ENCODE measurements at places on chromosomes 11 and 22. TPM values are rescaled to one million over a fixed set of nuclear protein-coding genes. Genes with fewer than 3 reads are reported as not detected.

The PHLDB1 gene
- total RNA-seq: 50.1 TPM

The RAG2 gene
- not detected for total RNA-seq

The PDE2A gene
- total RNA-seq: 0.50 TPM

The RASGRP2 gene
- 1.2 TPM for total RNA-seq

The RAPSN gene
- not detected for total RNA-seq

The SLC17A6 gene
- not detected for total RNA-seq

The TRIM51 gene
- total RNA-seq: not detected

The LMO2 gene
- not detected for total RNA-seq

The LRRC74B gene
- total RNA-seq: not detected

The APOL5 gene
- not detected for total RNA-seq

The NLRX1 gene
- total RNA-seq: 15.2 TPM

The OR51B4 gene
- total RNA-seq: 0.11 TPM

The TBX1 gene
- 0.12 TPM for total RNA-seq

The TRIM49C gene
- total RNA-seq: not detected

The GRAMD1B gene
- total RNA-seq: 5.5 TPM

The FOXR1 gene
- not detected for total RNA-seq

The STK33 gene
- 4.7 TPM for total RNA-seq

The PDXP gene
- total RNA-seq: 13.8 TPM

The OR10D3 gene
- total RNA-seq: not detected

The TRIM49D2 gene
- total RNA-seq: not detected

The SIPA1 gene
- 30.1 TPM for total RNA-seq

The GGTLC2 gene
- not detected for total RNA-seq

The OR8G1 gene
- not detected for total RNA-seq

The KCNJ1 gene
- under 0.01 TPM for total RNA-seq

The BANF1 gene
- total RNA-seq: 19.3 TPM

The CADM1 gene
- 5.5 TPM for total RNA-seq

The NFAM1 gene
- not detected for total RNA-seq

The C11orf91 gene
- total RNA-seq: not detected

The IGSF9B gene
- 0.50 TPM for total RNA-seq

The TRMT2A gene
- 45.3 TPM for total RNA-seq

The ST3GAL4 gene
- total RNA-seq: 22.5 TPM

The TRPM5 gene
- not detected for total RNA-seq

The CUL5 gene
- 40.3 TPM for total RNA-seq

The MPEG1 gene
- total RNA-seq: not detected

The POU2AF3 gene
- 0.12 TPM for total RNA-seq

The CDHR5 gene
- not detected for total RNA-seq

The PNPLA5 gene
- total RNA-seq: not detected

The DEFB131B gene
- total RNA-seq: not detected

The TNNT3 gene
- not detected for total RNA-seq

The PRG3 gene
- total RNA-seq: not detected

The SCYL1 gene
- 78.7 TPM for total RNA-seq

The SLC22A8 gene
- under 0.01 TPM for total RNA-seq

The EXPH5 gene
- total RNA-seq: 1.1 TPM

The SLC29A2 gene
- total RNA-seq: 0.11 TPM

The TUB gene
- 8.9 TPM for total RNA-seq

The OTOG gene
- total RNA-seq: not detected

The DDI1 gene
- not detected for total RNA-seq

The MS4A6E gene
- not detected for total RNA-seq

The OR8B2 gene
- not detected for total RNA-seq

The NPAS4 gene
- total RNA-seq: not detected

The GRM5 gene
- 0.11 TPM for total RNA-seq

The HEPN1 gene
- total RNA-seq: not detected

The LUZP2 gene
- total RNA-seq: 0.11 TPM

The MRE11 gene
- 11.4 TPM for total RNA-seq

The CRYAB gene
- total RNA-seq: 6.0 TPM

The KRTAP5-9 gene
- not detected for total RNA-seq

The GALNT18 gene
- 7.5 TPM for total RNA-seq

The OR2D2 gene
- total RNA-seq: 1.5 TPM

Measured in uterine smooth muscle cell (primary cell).